NCI-H1105 (cell line): ENCODE measurements at places on chromosomes 5 and 9.

DNA sequence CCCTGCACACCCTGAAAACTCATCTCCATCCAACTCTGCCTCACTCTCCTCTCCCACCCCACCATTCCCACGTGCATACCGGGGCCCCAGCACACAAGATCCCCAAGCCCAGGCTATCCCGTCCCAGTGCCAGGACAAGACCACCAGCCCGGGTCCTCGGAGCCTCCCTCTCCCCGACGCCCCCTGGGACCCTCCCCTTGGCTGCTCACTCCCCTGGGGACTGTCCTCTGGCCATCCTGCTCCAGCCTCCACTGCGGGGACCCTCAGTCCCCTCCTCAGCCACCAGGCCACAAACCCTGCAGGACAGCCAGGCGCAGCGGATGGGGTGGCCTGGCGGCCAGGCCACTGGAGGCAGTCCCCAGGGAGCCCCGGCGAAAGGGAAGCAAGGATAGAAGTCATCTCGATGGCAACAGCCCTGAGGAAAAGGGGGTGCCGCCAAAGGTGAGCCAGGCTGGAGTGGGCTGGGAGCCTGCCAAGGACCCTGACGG is 62.8 kb downstream of the C9orf50 start:
- DNase-seq, result no peak

DNA sequence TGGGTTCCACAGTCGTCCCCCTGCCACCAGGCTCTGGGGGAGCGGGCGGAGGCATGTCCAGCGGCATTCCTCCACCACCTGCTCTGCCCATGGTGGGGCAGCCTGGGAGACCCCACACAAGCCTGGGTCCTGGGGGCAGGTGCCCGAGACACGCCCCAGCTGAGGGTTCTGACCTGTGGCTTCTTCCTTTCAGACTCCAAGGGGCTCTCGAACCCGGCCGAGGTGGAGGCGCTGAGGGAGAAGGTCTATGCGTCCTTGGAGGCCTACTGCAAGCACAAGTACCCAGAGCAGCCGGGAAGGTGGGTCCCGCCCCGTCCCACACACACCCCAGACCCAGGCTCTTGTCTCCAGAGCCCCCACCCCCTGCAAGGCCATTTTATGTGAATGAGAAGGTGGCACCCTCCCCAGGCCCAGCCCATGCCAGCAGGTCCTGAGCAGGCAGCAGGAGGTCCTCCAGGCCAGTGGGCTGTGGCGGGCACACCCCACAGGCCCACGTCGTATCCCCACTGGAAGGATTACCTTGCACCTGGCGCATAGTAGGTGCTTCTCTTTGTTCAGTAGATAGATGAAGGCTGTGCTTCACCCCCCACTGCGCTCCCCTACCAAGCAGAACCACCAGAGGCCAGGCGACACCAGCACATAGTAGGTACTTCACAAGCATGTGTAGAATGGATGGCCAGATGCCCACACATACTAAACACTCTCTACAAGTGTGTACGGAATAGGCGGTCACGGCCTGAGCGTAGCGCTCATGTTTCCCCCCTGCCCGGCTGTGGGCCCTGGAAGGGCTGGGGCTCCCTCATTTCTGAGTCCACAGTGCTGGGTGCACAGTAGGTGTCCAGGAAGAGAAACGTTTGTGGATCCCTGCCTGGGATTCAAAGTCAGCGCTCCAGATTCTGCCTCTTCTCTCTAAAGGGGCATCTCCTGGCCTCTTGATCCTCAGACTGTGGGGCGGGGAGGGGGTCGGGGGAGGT is 107.9 kb downstream of the RXRA start:
- no peak for DNase-seq

- DNase-seq, result no peak
Measured at GRCh38 chr5:11851965-11852716, 52.1 kb downstream of the CTNND2 start.

DNA sequence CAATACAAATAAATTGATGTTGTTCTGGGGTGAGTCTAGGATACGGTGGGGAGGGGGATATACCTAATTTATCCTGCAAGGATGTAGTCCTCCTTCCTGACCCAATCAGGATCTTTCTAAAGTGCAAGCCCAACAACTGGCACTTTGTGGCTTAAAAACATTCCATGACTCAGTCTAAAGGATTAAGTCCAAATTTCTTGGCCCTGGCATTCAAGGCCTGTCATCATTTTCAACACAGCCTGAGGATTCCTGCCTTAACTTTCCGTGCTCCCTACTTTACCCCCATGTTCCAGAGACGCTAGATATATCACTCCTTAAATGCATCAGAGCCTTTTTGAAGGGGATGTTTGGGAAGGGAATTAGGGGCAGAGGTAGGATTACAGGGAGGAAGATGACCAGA is 1.0 kb downstream of the FAM221B start:
- DNase-seq, result no peak

GRCh38 chr5:96909003-96909402 is 26.9 kb upstream of the LNPEP start:
- no peak for DNase-seq
